PC-9 (cell line): ENCODE measurements at places on chromosomes 5 and 9. TPM values are rescaled to one million over a fixed set of nuclear protein-coding genes. Genes with fewer than 3 reads are reported as not detected.

GRCh38 chr5:154517181-154517580 lies 39.2 kb upstream of the HAND1 start:
- peak; percentile 11 for DNase-seq

Gene TAF1L
- total RNA-seq, result 0.07 TPM in 1 of 2 replicates, not detected in the other

- DNase-seq, result no peak
These were observed 168.9 kb upstream of the CCNH start for GRCh38 chr5:87581661-87582060.

Gene PWWP2A
- 19.9 and 23.2 TPM in 2 replicates for total RNA-seq

Gene TMEM232
- total RNA-seq, result 0.65 and 1.1 TPM in 2 replicates

DNA sequence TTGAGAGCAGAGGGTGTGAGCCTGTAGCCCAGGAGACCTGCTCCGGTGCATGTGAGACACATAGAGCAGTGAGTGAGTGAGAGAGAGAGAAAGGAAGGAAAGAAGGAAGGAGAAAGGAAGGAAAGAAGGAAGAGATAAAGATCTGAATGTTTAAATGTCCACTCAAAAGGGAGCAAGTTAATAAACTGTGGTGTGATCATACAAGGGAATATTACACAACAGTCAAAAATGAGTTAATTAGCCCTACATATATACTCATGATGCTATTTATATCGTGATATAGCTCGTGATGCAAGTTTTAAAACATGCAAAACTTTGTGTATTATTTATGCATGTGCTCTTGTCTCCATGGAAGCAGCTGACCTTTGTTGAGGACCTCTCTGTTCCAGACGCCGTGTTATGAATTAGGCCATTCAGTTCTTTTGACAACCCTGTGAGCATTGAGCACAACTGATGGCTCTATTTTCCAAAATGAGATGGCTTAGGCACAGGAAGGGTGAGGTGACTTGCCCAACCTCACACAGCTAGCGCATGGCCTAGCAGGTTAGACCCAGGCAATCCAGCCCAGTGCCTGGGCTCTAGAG lies 70.6 kb downstream of the HMCN2 start:
- no peak for DNase-seq

GRCh38 chr5:159525117-159525516 lies 194.8 kb upstream of the IL12B start:
- no peak for DNase-seq

DNA sequence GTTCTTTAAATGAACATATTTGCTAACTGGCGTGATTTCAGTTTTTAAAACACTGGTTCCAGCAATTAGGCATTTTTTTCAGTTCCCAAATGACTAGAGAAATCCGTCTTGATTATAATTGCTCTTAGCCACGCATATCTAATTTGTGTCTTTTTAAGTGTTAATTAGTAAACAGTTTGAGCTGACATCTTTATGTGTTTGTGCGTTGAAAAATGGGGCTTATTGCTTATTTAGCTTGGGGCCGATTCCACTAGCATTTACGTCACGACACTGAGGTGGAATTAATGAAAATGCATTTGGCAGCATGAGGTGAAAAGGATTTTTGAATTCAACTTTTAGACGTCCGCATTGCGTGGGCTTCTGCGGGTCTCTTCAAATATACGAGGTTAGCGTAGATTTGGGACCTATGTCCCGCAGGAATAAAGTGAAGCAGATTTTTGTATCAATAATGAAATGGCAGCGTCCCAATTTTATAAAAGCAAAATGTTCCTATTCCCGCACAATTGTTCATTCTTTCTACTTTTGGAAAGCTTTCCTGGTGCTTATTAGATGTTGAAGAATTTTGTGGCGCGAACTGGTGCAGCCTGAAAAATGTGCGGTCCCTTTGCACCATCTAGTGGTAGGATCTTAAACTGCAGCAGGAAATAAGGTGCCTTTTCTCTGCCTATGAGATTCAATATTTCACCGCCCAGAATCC lies 122.7 kb upstream of the LMX1B start:
- peak; percentile 50 for DNase-seq

Gene ZNF367
- 12.6 and 14.0 TPM in 2 replicates for total RNA-seq

DNA sequence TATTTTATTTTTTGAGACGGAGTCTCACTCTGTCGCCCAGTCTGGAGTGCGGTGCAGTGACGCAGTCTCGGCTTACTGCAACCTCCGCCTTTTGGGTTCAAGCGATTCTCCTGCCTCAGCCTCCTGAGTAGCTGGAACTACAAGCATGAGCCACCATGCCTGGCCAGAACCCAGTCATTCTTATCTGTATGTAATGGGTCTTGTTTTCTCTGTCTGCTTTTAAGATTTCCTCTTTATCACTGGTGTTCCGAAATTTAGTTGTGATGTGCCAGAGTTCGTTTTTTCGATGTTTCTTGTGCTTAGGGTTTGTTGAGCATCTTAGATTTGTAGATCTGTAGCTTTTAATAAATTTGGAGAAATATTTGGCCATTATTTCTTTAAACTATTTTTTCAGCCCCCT lies 19.2 kb downstream of the SLC25A25 start:
- no peak for DNase-seq

DNA sequence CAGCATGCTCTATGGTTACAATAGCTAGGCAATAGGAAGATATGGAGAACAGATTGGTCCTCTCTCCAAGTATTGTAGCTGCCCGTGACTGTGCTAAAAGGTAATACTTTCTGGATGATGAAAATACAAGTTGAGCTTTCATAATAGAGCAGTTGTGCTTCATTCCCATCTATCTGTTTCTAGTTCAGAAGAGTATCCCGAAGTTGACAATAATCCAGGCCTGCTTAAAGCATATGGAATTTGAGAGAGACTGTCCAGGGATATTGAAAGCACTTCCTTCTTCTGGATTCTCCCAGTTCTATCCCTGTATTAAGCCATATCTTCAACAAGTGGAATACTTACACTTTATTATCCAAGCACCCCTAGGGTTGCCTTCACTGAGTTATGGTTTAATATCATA lies 350.4 kb downstream of the EFNA5 start:
- no peak for DNase-seq

GRCh38 chr5:109767997-109768396 lies 78.3 kb downstream of the MAN2A1 start:
- no peak for DNase-seq

DNA sequence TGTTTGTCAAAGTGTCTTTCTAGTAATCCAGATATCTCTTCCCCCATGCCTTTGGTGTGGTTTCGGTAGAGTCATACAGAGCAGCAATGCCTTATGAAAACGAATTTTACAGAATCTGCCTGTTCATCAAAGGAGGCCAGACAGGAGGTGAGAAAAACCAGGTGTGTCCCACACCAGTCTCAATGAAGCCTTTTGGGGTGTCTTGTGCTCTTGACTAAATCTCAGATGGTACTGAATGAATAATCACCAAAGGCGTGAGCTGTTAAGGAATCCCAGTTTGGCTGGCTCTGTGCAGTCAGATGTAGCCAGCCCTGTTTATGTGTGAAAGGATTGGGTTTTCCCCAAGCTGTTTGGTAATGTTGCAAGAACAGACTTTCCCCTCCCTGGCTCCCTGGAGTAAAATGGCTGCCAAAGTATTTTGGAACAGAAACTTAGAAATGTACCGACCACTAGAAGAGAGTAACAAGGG lies 70.8 kb upstream of the CDKN2B start:
- DNase-seq, result no peak

DNA sequence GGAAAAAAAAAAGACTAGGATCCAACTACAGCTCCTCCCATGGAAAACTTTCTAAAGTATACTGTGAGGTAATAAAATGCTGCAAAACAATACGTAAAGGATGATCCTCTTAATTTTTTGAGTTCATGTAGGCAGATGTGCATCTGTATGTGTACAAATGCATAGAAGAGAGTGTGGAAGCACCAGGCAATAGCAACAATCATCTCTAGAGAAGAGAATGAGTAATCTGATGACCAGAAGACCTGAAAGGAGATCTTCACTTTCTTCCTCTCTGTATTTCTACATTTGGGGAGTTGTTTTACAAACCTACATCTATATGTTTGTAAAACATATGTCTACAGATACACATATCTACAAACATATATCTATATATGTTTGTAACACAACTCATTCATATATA lies 29.3 kb upstream of the SPDL1 start:
- no peak for DNase-seq

DNA sequence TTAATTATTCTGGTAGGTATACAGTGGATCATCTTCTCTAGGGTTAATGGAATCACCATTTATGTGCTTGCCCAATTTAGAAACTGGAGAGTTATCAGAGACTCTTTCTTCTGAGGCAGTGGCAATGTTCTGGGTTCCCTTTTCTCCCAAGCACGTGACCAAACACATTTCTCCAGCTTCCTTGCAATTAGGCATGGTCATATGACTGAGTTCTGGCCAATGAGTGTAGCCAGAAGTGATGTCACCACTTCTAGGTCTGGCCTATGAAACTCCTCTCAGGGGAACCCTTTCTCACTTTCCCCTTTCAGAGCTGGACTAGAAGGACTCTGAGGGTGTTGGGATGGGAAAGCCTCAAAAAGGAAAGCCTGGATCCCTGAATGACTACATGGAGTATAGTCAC lies 172.0 kb downstream of the NSG2 start:
- DNase-seq, result no peak

Gene GPR21
- 1.6 and 3.7 TPM in 2 replicates for total RNA-seq

Gene PGM5
- total RNA-seq, result not detected in 2 replicates

DNA sequence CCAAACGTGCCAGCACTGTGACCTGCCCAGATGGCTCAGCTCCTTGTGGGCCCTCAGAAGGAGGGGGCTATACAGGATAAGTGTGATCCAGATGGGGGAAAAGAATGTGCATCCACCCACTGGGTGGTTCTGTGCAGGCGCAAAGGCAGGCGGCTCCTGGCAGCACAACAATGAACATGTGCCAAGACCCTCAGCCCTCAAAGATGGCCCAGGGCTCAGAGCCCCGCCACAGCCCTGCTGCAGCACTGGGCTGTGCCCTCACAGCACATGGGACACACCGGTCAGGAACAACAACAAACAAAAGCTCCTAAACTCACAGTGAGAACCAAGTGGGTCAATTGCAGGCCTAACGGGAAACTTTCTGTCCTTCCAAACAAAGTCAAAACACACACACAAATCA lies 4.7 kb downstream of the SEMA4D start:
- DNase-seq, result no peak

Gene ARSK
- 5.2 and 5.8 TPM in 2 replicates for total RNA-seq

Gene PCDHB16
- total RNA-seq, result not detected in 2 replicates

Gene ZNF483
- total RNA-seq, result 7.0 and 7.3 TPM in 2 replicates

Gene SLC34A1
- 0.28 TPM in 1 of 2 replicates, not detected in the other for total RNA-seq

DNA sequence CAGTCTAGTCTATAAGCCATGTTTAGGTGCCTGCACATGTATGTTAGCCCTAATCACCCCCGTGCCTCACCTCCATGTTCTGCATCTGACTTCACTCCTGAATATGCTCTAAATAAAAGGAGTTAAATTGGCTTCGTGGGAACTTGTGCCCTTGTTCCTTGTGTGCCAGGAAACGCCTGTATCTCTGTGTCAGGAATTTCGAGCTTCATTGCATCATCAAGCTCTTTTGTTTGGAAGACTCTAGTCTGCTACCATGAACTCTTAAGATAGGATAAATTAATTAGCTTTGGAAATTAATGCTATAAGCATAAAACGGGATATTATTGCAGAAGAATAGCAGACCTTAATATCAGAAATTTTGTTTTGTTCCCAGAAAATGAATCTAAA lies 99.2 kb downstream of the ADCY2 start:
- no peak for DNase-seq

Gene FAM153A
- not detected in 2 replicates for total RNA-seq

- DNase-seq, result no peak
These were observed 4.5 kb upstream of the OTULIN start for GRCh38 chr5:14659821-14660607.

- DNase-seq, result no peak
These were observed 2.3 kb upstream of the IL17B start for GRCh38 chr5:149381261-149381985.

DNA sequence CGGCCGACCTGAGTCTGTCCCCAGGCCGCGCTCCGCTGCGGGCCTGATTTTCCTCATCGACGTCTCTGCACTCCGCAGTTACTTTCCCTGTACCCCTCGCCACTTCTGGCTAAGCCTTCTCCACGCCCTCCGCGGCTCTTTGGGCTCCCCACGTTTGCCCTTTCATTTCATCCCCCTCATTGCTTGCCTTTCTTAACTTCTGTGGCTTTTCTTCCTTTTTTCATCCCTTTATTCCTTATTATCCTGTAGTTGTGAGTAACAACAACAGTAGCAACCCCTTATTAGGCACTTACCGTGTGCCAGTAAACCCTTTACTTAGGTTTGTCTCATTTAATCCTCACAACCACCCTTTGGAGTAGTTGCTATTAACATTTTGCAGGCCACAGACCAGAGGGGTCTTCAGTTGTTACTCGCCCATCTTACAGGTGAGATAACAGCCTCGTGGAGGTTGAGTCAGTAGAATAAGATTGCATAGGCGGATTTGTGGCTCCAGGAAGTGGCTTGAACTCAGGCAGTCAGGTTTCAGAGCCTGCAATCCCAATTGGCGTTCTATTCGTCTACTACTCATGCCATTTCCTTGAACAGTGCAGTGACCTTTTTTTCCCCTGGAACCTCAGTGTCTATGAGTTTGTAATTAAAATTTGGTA lies 724 bp downstream of the TCERG1 start:
- peak; percentile 30 for DNase-seq

Gene PPIC
- total RNA-seq, result 22.3 and 27.4 TPM in 2 replicates

DNA sequence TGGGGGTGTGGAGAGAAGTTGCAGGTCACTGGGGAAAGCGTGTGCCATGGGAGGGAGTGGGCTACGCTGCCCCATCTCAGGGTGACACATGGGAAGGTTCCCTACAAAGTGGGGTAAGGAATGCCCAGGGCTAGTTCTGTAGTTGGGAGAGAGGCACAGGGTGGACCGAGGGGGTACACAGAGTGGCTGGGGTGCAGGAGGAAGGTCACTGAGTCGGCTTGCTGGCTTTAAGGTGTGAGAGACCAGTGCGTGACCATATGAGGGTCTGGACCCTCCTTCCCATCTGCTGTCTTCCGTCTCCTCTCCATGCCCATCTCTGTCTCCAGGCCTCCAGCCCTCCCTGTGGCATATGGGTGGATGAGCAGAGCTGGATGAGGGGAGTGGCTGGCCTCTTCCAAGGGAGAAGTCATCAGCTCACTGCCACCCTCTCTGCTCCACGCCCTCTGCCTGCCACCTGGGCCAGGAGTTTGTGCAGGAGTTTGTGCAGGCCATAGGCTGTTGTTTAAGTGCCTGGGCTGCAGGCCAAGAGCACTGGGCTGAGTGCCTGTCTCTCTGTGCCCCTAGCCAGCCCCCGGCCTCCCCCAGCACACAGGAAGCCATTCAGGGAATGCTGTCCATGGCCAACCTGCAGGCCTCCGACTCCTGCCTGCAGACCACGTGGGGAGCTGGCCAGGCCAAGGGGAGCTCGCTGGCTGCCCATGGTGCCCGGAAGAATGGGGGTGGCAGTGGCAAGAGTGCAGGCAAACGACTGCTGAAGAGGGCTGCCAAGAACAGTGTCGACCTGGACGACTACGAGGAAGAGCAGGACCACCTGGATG lies 96.8 kb downstream of the PHF2 start:
- no peak for DNase-seq

DNA sequence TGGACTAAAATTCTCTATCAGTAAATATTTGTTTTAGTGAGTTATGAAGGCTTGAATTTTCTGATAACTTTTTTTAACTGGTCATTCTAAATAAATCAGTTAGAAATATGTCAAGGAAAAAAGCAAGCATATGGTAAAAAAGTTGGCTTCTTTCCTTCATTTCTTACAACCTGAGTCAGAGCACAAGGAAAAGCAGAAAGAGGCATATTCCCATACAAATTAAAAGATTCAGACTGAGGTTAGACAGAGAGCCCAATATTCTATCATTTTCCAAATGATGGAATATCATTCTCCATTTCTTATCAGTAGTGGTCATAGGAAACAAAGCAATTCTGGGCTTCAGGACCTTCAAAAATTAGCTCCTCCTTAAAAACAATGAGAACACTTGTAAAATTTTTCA lies 732.1 kb downstream of the MAT2B start:
- DNase-seq, result no peak

Gene KCTD16
- total RNA-seq, result 0.28 and 0.33 TPM in 2 replicates

GRCh38 chr9:87097238-87097637 lies 149.9 kb upstream of the GAS1 start:
- no peak for DNase-seq
